ENCODE measurements at places on chromosomes 5 and 9.

DNA sequence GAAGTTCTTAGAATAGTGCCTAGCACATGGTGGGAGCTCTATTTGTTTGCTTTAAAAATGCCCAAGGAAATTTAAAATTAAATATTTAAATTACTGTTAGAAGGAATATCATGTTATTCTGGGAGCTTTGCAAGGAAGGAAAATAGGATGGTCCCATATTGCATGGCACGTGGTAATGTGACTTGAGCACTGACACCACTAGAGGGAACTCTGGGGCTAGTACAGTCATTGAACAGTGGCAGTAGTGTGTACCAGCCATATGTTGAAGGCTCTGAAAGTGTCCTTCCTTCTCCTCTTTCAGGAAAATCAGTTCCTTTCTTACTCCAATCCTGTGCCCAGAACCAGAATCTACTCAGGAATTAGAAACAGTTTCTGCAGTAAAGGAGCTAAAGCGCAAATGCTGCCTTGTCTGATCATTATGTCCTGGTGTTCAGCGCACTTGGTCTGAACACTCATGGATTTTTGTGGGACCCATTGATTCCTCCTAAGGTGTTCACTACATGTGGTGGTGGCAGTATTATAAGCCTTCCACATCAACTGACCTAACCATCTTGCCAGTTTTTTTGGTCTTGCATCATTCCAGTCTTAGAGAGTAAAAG is 54.1 kb downstream of the GDA start:
- no peak for DNase-seq

DNA sequence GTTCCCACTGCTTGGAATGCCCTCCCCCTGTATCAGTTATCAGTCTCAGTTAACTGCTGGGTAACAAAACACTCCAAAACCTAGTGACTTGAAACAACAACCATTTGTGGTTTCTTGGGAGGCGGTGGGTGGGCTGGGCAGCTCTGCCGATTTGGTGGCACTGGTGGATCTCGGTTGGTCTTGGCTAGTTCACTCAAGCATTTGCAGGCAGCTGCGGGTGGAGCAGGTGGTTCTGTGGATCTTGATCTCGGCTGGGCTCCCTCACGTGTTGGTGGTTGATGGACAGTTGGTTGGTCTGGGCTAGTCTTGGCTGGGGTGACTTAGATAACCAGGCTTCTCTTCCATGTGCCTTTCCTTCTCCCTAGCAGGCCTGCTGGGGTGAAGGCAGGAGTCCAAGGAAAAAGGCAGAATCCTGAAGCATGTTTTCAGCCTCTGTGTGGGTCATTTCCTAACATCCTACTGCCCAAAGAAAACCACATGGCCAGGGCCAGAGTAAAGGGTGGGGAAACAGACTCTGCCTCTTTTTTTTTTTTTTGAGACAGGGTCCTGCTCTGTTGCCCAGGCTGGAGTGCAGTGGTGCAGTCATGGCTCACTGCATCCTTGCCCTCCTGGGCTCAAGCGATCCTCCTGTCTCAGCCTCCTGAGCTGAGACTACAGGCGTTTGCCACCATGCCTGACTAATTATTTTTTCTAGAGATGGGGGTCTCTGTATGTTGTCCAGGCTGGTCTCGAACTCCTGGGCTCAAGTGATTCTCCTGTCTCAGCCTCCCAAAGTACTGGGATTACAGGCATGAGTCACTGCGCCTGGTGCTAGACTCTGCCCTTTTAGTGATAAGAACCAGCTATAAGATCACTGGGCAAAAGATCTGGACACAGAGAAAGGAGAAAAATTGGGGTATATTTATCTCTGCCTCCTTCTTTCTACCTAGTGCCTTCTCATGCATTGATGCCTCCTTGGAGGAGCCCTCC is 183.7 kb downstream of the RGS3 start:
- no peak for DNase-seq

DNA sequence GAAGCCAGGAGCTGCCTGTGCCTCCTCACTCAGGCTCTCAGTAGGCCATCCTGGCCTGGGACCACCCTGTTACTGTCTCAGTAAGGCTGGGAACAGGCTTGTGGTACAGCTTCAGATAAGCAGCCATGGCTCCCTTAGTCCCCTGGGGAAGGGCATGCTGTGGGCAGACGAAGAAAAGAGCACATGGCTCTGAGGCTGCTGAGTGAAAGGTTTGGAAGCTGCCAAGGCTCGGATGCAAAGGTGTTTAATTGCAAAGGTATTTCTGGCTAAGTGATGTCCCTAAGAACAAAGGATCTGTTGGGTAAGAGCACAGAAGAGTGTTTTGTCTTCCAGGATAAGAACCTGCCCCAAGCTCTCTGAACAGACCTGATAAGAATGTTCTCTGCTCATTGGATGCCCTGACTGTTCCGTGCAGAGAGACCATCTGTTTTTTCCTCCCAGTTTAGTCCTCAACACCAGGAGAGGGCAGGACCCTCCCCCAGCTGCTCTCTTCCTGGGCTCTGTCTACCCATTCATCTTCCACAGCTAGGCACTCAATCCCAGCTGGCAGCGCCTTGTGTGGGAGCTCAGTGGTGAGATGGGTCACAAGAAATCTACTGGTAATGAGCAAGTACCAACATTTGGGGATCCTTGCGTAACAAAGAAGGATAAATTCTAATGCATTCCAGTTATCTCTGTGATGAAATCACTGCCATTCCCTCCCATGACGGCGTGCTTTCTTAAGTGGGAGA is 17.7 kb downstream of the ANGPTL2 start:
- no peak for DNase-seq

- no peak for DNase-seq
Observed at GRCh38 chr5:54024466-54024865, 285.9 kb downstream of the ARL15 start.

DNA sequence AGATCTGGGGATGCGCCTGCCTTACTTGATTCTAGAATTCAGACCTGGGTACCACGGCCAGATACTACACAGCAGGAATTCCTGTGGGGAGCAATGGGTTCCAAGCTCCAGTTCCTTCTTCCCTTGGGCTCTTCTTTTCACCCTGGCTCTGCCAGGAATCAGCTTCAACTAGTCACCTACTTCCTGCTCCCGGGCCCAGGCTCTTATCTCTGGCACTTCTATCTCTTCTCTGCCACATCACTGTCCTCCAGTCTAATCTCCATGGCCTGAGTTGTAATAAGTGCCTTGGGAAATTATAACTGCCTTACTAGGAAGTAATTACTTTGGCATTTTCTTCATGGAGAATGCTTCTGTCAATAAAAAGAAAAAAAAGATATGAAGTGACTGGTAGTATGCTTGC is 26.2 kb upstream of the SERINC5 start:
- DNase-seq: no peak

DNA sequence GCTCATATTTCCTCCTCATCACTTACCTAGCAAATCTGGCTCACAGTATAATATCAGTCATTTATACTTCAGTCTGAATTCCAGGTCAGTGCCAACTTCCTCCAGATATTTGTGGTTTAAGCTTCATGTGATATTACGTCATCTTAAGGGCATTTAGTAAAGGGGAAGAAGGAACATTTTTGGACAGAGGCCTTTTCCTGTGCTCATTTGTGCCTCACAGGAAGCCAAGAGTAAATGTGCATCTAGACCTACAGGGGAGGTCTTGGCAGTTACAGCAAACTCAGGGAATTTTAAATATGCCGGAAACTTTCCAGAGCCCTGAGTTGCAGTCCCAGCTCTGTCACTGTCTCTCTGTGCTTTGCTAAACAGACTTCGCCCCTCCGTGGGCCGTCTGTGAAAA is 12.3 kb upstream of the KCNIP1 start:
- no peak for DNase-seq

DNA sequence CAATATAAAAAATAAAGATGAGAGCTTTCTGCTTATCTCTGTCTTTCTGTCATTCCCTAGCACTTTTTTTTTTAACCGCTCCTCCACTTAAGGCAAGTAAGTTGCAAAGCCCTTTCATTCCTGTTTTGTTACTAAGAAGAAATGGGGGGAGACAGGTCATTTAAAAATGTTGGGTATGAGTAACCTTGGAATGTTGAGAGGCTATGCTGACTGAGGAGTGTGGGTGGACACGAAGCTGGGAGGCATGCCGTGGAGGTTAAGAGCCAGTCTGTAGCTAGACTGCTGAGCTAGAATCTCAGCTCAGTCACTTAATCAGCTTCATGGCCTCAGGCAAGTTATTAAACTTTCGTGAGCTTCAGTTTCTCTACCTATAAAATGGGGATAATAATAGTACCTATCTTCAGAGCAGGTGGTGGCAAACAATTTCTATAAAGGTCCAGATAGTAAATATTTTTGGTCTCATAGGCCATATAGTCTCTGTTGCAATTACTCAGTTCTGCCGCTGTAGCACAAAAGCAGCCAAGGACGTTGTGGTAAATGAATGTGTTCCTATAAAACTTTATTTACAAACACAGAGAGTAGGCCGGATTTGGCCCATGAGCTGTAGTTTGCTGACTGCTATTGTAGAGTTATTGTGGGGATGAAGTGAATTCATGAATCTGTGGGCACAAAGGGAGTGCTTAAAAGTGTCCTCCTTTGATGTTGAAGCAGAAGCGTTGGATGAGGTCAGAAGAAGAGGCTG is 220.0 kb downstream of the GABBR2 start:
- DNase-seq: no peak

DNA sequence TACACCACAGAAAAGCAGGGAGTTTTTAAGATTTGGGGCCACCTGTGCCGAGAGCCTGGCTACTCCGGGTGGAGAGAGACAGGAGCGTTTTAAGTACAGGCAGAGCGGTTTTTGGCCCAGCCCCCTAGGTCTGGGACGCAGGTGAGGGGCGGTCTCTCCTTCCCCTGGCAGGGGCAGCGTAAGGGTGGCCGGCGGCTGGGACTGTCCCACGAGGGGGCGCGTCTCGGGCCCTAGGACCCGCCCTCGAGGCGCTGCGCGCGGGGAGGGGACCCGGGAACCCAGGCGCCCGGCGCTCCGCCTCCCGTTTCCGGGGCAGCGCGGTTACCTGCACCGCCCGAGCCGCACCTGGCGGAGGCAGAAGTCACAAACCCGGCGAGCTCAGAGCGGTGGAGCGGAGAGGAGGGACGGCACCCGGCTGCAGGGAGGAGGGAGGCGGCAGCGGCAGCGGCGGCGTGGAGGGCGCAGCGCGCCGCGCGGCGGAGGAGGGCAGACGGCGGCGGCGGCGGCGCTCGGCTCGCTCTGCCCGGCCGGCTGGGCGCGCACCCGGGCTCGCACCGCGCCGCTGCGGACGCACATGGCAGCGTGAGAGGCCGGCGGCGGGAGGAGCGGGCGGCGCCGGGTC is at the start of gene WWC1:
TSS of gene WWC1 (plus strand) at position 304 of the 622 bp plus-strand sequence. CDS start 508 bp downstream, outside the sequence.
- DNase-seq: peak; percentile 25

- no peak for DNase-seq
Observed at GRCh38 chr5:69284203-69284602, 48.4 kb downstream of the CCDC125 start.

- no peak for DNase-seq
Observed at GRCh38 chr5:123830575-123830974, 318.6 kb downstream of the CSNK1G3 start.

DNA sequence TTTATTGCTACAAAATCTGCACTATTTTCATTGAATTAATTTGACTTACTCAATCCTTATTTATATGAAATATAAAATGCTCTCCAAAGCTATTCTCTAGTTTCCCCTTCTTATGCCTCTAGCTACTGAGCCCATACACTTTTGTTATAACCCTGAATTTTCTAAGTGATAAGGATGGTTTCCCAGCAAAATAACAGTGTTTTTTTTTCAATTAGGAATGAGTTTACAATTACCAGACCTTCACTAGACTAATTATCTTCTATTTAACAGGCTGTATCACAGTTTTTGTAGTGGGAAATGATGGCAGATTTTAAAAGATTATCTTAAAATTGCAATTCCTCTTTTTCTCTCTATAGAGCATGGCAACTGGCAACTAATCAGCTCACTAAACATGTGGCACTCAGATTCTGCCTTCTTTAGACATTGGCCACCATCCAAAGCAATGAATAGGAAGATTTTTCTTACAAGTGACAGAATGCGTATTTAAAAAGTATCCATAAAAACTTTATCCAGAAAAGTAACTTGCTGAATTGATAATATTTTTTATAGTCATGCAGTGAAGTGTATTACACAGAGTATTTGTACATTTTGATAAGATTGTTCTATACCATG is 585.7 kb upstream of the ZNF608 start:
- no peak for DNase-seq

DNA sequence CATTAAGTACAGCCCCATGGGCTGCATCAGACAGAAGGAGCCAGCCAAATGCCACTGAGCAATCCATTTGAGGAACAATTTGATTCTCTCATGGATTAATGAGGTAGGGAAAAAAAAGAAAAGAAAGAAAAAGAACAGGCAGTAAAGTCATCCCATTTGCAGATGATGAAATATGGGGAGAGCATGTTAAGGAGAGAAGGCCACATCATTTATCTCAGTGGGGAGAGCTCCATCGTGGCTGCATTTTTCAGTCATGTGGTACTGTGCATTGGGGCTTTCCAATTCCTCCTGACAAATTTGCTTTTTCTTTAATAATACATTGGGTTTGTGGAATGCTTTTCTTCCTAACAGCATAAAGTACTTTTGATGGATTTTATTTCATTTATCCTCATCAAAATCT is 375.2 kb upstream of the TLE4 start:
- DNase-seq: no peak

- no peak for DNase-seq
Observed at GRCh38 chr5:154117930-154118329, 72.6 kb upstream of the GALNT10 start.

GRCh38 chr9:135711391-135711790 is 9.4 kb downstream of the KCNT1 start:
- DNase-seq: no peak

DNA sequence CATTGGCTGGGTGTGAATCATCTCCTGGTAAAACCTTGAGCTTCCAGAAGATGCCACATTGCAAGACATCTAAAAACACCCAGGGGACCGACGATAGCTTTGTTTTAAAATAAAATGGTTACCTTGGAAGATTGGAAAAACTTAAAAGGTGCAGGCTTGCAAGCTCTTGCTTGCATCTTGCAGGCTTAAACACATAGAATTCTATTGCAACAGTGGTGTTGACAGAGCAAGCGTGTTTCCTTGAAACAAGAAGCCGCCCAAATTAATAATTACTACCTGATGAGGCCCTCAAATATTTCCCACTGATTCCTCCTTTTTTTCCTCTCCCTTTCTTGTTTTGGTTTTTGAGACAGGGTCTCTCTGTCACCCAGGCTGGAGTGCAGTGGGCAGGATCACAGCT is 137.1 kb upstream of the BASP1 start:
- DNase-seq: no peak
